ENCODE measurements at places on chromosomes 1 and 21. TPM values are rescaled to one million over a fixed set of nuclear protein-coding genes. Genes with fewer than 3 reads are reported as not detected.

DNA sequence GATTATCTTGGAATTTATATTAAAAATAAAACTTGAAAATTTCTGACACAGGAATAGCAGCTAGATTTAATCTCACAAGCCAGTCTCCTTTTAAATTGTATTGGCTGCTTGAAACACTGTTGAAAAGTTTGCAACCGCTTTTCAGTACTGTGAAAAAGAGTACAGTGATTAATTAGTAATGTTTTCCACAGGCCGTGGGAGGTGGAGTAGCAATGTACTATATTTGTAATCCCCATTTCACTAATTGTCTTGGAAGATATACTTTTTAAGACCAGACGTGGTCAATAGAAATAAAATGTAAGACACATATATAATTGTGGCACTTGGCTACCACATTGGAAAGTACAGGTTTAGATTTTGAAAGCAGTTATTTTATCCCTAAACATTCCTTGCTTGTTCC is 40.8 kb upstream of the MYOCOS start:
- DNase-seq = no peak

GRCh38 chr1:181222972-181223505 is 134.5 kb downstream of the IER5 start:
- DNase-seq = no peak

Gene C1orf141
- 5.4 TPM for total RNA-seq

DNA sequence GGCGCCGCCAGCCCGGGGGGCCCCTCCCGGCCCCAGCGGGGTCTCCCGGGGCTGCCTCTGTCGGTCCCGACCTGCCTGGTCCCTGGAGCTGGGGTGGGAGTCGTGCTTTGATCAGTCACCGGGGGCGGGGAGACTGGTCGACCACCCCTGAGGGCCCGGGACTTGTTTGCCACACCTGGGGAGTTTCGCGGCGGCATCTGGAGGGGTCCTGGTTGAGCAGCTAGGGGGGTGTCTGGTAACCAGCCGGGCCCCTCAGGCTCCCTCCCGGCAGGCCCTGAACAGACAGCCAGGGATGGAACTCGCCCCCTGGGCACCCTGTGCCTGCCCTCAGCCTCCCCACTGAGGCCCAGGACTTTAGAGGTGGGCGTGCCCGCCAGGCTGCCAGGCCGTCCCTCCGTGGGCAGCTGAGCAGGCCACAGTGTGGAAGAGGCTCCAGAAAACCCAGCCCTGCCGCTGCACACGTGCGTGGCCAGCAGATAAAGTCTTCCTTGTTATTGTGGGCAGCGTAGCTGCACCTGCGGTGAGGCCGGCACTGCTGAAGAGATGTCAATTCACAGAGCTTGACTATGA is 13.3 kb upstream of the SAMD11 start:
- no peak for DNase-seq

GRCh38 chr1:85444381-85444780 is 20.6 kb downstream of the DDAH1 start:
- no peak for DNase-seq

DNA sequence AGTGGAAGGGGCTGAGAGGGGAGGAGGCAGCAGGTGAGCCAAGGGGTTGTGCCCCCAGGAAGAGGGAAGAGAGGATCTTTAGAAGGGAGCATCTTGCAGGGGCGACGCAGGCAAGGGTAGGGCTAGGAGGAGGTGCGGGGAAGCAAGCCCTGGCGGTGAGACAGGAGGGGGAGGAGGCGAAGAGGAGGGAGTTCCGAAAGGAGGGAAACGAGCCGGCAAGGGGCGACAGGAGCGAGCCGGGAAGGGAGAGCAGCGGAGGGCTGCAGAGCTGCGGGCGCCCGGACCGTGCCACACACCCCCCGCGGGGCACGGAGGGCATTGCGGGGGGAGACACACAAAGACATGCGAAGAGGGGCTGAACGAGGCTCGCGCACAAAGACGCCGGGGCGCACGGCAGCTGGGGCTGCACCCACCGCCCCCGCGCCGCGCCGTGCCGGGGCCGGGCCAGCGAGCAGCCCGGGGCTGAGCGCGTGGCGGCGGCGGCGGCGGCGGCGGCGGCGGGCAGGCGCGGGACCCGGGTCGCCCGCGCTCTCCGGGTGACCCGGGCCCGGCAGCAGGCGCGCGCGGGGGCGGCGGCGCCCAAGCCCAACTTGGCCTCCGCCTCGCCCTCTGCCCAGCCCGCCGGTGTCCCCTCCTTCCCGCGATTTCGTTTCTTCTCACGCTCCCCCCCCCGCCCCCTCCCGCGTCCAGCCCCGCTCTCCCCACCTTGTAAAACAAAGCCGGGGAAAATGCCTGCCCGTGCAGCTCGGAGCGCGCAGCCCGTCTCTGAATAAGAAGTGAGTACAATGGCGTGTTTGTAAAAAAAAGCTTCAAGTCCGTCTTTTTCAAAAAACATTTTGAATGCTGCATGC is at the start of gene KCNK2:
TSS of gene KCNK2 (plus strand) at position 206 of the 851 bp plus-strand sequence. CDS start 649 bp downstream, outside the sequence.
- DNase-seq = no peak

DNA sequence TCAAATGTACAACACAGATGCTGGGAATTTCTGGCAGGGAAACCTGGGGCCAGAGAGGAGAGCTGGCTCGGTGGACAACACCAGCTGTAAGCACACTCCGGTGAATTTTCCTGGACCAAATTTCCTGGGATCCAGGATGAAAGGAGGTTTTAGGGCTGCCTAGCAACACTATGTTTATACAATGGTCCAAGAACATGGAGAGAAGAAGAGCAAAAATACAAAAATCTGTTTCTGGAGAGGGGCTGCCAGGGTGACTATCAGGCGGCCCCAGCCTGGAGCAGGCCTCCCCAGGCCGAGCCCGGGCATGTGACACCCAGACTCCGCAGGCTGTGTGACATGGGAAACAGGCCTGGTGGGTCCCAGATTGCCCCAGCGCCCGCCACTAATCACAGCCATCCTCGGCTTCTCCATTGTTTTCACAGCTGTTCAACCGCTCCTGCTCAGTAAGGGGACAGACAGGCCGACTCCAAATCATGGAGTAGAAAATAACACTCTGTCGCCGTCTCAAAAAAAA is 336.0 kb upstream of the NFIA start:
- no peak for DNase-seq

GRCh38 chr1:119822406-119822805 is 11.1 kb upstream of the REG4 start:
- DNase-seq = no peak

DNA sequence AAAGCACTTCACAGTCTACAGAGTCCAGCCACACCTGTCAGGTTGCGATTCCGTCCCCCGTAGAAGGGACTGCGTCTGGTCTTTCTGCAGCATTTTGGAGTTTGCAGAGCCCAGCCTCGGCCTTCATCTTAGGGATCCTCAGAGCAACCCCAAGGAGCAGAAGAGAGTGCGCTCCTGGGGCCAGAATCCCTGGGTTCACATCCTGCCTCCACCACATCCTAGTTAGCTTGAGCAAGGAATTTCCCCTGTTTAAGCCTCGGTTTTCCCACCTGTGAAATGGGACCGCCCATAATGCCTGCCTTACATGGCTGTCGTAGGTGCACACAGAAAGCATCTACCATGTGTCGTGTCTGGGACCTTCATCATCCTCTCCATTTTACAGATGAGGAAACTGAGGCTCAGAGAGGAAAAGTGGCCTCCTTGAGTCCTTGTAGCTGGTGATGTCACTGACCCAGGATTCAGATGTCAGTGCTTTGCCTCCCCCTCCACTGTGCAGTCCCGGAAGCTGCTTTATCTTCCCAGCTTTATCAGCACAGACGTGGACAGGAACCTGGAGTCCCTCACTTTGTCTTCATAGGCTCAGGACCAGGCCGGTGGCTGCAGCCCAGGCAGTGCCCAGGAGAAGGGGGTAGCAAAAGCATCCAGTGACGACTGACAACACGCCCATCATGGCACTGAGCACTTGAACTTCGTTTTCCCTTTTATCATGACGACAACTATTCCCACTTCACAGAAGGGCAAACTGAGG is 438.5 kb downstream of the MATN1 start:
- no peak for DNase-seq

Gene OR2AK2
- total RNA-seq = not detected
